ENCODE measurements at places on chromosomes 6 and 20.

- no peak for DNase-seq
Measured at GRCh38 chr6:41535766-41536165, 10.4 kb upstream of the FOXP4 start.

DNA sequence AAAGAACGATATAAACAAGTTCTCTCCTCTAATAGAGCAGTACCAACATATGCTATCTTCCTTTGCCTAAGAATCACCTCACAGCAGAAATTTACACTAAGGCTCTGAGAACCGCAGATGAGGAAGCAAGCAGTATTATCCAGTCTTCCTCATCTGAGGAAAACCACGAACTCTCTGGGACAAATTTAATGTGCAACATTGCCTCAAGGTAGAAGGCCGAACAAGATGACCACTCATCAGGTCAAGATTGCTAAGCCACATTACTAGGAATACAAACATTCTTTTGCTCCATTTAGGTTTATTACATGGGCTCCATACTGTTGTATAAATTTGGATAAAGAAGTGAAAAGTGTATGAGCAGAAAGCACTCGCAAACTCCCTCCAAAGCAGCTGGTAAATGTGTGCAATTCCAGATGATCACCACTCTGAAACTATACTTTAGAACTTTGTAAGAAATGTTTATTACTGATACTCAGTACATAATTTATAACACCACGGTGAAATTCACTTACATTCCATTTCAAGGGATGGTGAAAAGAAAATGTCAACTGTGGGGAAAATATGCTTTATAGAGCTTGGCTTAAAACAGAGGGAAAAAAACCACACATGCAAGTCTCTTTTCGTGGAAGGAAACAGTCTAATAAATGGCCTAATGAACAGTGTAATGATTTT is 398.4 kb downstream of the BTBD9 start:
- no peak for DNase-seq

DNA sequence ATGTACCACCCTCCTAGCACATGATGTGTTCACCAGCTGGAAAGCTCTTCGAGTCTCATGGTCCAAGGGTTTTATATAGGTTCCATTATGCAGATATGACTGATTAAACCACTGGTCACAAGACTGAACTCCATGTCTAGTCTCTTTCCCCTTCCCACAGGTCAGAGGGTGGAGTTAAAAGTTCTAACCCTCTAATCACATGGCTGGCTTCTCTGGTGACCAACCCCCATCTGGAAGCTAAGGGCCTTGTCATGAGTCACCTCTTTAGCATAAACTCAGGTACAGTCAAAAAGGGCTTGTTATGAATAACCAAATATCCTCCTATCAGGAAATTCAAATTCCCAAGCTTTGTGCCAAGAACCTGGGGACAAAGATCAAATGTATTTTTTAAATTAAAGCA is 52.0 kb upstream of the KLHL31 start:
- no peak for DNase-seq

GRCh38 chr20:35660122-35660937 is 4.4 kb downstream of the CPNE1 start:
- DNase-seq: no peak

GRCh38 chr20:64176551-64176950 is 12.3 kb downstream of the MYT1 start:
- DNase-seq: no peak

All from lung (tissue), 17 donors.